Articular chondrocyte of knee joint (primary cell): ENCODE measurements at places on chromosomes 1 and 21. TPM values are rescaled to one million over a fixed set of nuclear protein-coding genes. Genes with fewer than 3 reads are reported as not detected.

Gene MANEAL
- total RNA-seq: 0.65 and 0.76 TPM in 2 replicates

Gene SELL
- total RNA-seq: 1.0 and 1.5 TPM in 2 replicates

Gene MYCL
- 0.22 and 0.65 TPM in 2 replicates for total RNA-seq

Gene LIN9
- 5.9 and 8.1 TPM in 2 replicates for total RNA-seq

Gene REG4
- total RNA-seq: not detected in 2 replicates

Gene PLA2G2C
- not detected in 2 replicates for total RNA-seq

Gene TMEM69
- total RNA-seq: 16.1 and 19.5 TPM in 2 replicates

Gene CCDC190
- total RNA-seq: 0.32 TPM in 1 of 2 replicates, not detected in the other

Gene PPP1R15B
- total RNA-seq: 22.5 and 26.6 TPM in 2 replicates

Gene PEAR1
- total RNA-seq: 4.2 and 5.5 TPM in 2 replicates

Gene TMCO2
- not detected in 2 replicates for total RNA-seq

Gene NPR1
- total RNA-seq: under 0.01 and 0.13 TPM in 2 replicates

Gene STPG1
- 9.3 and 12.2 TPM in 2 replicates for total RNA-seq

Gene NOS1AP
- 0.65 and 0.97 TPM in 2 replicates for total RNA-seq

Gene KCNT2
- total RNA-seq: 4.7 and 5.1 TPM in 2 replicates
